Motor neuron (in vitro differentiated cells): ENCODE measurements at places on chromosomes 2 and 18. TPM values are rescaled to one million over a fixed set of nuclear protein-coding genes. Genes with fewer than 3 reads are reported as not detected.
A peak's percentile ranks its signal among the peaks of the same experiment; 100 is the strongest.

LMAN1 gene
- total RNA-seq, result 128 and 136 TPM in 2 replicates

CCDC178 gene
- 2.7 and 3.0 TPM in 2 replicates for total RNA-seq

BCL11A gene
- total RNA-seq, result 3.6 and 4.7 TPM in 2 replicates

HIBCH gene
- 62.9 and 70.6 TPM in 2 replicates for total RNA-seq

CYP27A1 gene
- 2.8 and 3.0 TPM in 2 replicates for total RNA-seq

OTX1 gene
- 1.7 and 7.8 TPM in 2 replicates for total RNA-seq

MCFD2 gene
- 54.3 and 56.5 TPM in 2 replicates for total RNA-seq

DNA sequence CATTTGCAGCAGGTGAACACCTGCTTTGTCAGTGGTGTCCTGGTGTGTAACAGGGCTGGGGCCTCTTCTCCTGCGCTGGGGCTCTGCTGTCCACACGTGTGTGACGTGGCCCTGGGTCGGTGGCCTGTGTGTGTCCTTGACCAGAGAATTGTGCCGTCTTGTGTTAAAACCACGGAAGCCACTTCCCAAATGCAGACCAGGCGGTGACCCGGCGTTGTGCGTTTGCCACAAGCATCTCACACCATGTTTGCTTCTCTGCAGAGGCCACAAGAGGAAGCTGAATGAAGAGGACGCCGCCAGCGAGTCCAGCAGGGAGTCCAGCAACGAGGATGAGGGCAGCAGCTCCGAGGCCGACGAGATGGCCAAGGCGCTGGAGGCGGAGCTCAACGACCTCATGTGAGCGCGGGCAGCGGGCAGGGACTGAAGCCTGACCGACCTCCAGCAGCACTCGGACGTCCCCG is 44.3 kb upstream of the KCNG2 start:
- ATAC-seq, result no peak

DNA sequence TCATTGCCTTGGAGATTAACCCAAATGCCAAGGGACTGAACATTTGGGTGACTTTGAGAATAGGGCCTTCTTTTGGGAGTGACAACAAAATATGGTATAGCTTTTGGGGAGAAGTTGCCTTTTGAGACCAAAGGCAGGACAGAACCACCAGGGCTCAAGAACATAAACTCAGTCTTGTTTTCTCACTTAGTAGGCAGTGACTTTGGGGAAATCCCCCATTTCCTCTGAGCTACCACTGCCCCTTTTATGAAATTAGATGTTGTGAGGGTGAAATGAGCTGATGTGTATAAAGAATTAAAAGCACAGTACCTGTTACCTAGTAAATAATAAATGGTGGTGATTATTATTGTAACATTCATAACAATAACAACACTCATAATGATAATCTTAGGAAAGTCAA is 36.5 kb downstream of the GPD2 start:
- no peak for ATAC-seq

- no peak for ATAC-seq
These were observed 221.3 kb downstream of the FHOD3 start for GRCh38 chr18:36518839-36519238.

- no peak for ATAC-seq
These were observed 29.7 kb downstream of the LYPD6 start for GRCh38 chr2:149360106-149360505.

- no peak for ATAC-seq
These were observed 6.5 kb upstream of the ACTG2 start for GRCh38 chr2:73886357-73886756.

DNA sequence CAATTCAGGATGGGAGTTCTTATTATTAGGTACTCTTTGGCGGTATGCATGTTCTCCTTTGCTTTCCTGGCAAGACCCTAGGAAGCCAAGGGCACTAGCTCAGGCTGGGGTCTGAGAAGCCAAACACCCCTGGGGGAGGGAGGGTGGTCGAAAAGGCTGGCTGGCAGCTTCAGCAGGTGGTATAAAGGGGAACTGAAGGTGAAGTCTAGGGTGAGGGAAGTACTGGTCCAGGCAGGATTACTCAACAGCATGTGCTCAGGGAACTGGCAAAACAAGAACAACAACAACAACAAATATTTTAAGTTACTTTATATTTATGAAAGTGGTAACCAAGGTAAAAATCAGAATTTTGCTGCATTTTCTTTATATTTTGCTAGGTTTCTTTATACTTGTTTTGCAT is 40.7 kb upstream of the PCBP1 start:
- no peak for ATAC-seq

DNA sequence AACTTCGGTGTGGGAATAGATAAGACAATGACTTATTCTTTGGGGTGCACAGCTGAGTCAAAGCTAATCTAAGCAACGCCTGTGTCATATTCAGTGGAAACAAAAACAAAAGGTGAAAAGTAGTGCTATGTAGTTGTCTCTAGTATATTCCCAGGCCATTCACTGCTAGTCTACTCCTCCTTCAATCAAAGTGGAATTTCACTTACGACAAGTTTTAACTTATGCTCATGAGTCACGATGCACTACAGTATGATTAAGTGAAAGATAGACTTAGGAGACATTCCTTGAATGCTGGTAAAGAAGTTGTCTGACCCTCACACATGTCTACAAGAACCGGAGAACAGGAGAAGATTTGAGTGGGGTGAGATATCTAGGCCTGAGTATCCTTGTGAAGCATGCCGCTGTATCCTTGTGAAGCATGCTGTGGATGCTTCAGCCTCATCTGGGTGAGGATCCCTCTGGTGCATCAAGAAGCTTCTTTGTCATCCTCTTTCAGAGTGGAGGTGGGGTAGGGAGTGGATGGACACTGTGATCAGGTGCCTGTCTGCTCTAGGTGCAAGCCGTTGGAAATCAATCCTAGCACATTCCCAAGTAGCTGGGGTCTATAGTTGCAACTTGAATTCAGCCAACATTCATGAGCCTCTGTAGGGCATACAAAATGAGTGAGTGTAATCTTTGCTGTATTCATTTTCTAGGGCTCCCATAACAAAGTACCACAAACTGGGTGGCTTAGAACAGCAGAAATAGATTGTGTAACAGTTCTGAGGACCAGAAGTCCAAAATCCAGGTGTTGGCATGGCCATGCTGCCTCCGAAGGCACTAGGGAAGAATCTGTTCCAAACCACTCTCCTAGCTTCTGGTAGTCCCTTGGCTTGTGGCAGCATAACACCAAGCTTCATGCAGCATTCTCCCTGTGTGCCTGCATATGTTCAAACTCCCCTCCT is 173.5 kb upstream of the FN1 start:
- peak; percentile 60 for ATAC-seq

GRCh38 chr2:166784296-166784946 is 103.9 kb upstream of the XIRP2 start:
- ATAC-seq, result no peak

GRCh38 chr18:53402670-53403069 is 821.8 kb downstream of the MBD2 start:
- ATAC-seq, result no peak

GRCh38 chr2:235116885-235117492 is 165.2 kb downstream of the SH3BP4 start:
- no peak for ATAC-seq

DNA sequence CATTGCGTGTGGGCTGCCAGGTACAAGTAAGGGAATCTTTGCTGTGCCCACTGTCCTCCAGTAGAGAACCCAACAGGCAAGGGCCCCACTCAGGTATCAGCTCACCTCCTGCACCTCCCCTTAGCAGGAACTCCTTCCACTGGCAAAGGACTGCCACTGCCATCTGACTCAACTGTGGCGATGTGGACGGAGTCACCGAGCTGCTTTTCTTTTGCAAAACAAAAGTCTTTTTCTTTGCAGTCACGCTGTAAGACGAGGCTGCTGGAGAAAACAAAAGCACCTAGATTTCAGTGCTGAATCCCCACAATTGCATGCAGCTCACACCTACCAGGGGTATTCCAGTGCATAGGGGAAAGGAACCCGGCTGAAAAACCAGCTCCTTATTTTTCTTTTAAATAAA is 7.9 kb downstream of the MTERF4 start:
- ATAC-seq, result no peak

GRCh38 chr18:63446266-63446665 is 24.0 kb upstream of the VPS4B start:
- ATAC-seq, result no peak

- no peak for ATAC-seq
These were observed 42.3 kb downstream of the ACOXL start for GRCh38 chr2:110774701-110775100.
